ENCODE measurements at places on chromosomes 12 and 14.

GRCh38 chr12:120199595-120200306, 1.2 kb downstream of the RPLP0 start:
- DNase-seq: no peak

DNA sequence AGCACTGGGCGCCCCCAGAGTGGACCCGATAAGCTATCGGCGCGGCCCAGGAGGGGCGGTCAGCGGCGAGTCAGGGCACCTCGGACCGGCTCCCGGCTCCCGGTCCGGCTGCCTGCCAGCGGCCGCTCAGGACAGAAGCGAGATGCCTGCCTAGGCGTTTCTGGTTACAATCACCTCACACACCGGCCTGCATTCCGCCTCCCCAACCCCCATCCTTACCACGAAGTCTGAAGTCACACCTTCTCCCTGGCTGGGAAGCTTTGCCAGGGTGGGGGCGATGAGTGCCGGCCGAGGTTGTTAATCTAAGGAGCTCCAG, 42.6 kb upstream of the TBX5 start:
- DNase-seq: no peak

DNA sequence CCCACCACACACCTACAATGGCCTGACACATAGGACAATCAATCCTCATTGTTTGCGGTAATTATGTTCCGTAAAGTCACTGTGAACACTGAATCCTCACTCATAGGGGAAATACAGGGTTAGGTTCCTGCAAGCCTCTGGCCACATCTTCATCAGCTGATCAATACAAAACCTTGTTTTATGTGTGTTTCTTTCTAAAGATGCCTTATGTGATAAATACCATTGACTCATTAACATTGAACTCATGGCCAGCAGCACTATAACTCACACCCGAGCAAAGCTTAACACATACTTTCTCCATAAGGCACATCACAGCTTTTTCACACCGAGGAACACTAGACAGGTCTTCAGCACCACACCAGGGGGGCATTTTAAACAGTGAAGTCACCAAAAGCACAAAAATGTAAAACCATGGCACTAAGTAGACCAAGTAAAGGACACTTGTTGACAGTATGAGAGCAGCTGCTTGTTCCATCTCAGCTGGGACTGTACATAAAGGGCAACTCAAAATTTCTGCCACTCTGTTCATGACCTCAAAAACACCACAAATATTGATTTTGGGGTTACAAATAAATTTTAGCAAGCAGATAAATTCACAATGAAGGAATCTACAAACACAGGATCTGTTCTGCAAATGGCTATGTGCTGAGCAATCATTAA, 60.5 kb downstream of the ESR2 start:
- no peak for DNase-seq

DNA sequence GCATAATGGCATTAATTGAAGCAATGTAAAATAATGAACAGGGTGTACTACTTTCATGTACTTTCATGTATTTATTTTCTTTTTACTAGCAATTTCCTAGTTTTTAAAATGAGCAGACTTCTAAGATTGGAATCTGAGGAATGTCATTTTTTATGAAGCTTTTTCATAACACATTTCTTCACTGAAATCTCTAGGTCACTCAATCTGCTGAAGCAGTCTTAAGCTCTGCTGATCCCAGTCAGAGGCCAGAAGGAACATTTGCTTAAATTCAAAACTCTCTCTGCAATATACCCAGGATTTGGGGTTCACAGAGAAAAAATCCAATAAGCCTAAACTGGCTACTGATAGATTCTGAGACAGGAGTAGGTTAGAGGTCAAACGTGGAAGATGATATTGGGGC, 73.6 kb upstream of the CNTN1 start:
- no peak for DNase-seq

- DNase-seq: no peak
Observed at GRCh38 chr12:92434607-92435025, 268.2 kb upstream of the PLEKHG7 start.
